8988T (cell line): ENCODE measurements at places on chromosomes 4 and X.
A peak's percentile ranks its signal among the peaks of the same experiment; 100 is the strongest.

GRCh38 chr4:93183576-93183975 is 645.0 kb upstream of the ATOH1 start:
- DNase-seq, result no peak

- peak; percentile 96 for DNase-seq
These were observed 4.5 kb upstream of the NKX1-1 start for GRCh38 chr4:1410491-1411325.

DNA sequence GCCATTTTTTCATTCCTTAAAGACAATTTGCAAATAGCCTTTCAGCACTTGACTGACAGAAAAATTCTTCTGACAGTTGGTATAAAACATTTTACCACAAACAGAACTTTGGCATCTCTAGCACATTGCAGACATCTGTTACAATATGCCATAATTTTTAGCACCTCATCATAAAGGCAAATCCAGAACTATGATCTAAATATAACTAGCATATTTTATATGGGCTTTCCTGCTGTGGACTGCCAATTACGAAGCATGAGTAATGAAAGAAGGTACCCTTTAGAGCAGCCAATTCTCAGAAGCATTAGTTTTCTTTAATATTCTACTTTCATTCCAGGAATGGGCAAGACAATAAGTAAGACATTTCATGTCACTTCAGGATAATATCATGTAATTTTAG is 647.4 kb upstream of the GALNT7 start:
- DNase-seq, result no peak

DNA sequence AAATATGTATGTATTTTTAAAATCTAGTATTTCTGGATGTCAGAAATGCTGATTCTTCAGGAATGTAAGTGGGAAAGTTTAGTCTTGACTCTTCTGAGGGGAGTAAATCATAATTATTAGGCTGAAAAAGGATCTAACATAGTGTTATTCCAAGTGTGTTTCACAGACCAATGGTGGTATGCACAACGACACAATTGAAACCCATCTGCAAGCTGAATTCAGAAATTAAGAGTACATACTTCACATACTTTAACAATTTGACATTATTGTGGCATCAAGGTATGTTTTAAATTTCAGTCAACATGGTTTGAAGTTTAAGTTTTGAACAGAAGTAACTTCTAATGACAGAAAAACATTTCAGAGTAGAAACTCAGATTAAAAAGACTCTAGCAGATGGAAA is 236.7 kb downstream of the SLC7A11 start:
- no peak for DNase-seq

DNA sequence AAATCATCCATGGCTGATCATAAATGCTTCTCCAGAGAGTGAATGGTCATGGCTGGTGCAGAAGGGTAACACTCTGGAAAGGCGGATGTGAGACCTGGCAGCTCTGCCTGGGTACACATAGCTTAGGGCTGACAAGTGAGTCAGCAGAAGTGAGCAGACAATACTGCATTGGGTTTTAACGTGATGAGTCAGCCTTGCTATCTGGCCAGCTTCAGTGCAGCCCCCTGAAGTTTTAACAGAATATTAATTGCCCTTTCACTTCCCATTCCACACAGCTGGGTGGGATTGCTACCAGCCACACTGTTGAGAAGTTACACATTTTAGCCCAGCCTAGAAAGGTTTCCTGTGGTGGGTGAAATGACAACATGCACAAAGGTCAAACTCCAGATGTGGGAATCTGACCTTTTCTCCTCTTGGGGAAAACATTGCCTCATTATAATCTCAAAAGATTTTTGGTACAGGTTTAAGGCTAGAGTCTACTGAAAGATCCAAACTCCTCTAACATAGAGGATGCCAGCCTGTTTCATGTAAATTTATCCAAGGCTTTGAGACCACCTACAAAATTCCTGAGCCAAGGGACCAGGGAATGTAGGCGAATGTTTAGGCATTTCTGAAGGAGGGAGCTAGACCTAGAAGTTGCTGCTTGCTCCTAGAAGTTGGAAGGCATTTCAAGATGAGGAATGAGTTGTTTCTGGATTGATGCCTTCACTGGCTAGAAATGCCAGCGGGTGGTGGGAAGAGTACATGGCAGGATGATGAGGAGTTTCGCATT is 230.3 kb upstream of the PGRMC2 start:
- peak; percentile 26 for DNase-seq

- DNase-seq, result no peak
These were observed 144.8 kb downstream of the GABRA3 start for GRCh38 chrX:152306331-152306730.
